ENCODE measurements at places on chromosomes 11 and 22.

DNA sequence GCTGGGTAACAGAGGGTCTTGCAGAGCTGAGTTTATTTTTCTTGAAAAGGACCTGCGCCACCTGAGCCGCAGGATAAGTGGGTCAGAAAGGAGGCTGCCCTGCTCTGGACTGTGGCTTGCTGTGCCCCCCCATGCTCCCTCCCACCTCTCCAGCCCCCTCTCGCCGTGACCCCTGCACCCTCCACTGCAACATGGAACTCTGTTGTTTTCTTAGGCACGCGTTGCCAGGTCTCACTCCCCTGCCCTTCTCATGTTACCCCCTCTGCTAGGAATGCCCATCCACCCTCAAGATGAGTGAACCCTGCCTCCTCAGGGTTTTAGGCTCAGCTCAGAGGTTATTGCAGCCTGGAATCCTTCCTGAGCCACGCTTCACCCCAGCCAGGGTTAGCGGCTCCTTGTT, 10.8 kb downstream of the ETS1 start:
- DNase-seq: no peak

DNA sequence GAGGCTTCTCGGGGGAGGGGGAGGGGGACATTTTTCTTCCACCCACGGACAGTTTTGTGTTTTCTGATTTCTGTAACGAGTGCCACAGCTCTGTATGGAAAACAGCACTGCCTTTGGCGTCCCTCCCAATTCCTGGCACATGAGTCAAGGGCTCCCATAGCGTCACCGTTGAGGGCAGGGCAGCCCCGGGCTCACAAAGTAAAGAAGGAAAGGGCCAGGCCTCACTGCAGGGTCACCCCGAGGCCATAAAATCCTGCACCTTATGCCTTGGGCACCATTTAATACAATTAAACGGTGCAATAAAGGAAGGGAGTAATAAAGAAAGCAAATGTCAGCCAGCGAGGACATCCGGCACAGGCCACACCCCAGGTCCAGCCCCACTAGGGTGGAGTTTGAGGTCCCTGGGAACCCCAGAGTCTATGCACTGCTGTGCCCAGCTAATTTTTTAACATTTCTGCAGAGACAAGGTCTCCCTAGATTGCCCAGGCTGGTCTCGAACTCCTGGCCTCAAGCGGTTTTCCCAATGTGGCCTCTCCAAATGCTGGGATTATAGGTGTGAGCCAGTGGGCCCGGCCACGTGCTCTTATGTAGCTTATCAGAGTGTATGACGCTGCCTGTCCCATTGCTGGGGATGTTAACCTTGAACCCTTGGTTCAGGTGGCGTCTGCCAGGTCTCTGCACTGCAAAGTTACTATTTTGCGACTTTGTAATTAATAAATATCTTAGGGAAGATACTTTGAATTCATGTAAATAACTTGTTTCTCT, 13.6 kb upstream of the MUC2 start:
- no peak for DNase-seq

GRCh38 chr11:75598264-75598663, 36.2 kb downstream of the SERPINH1 start:
- DNase-seq: no peak

- no peak for DNase-seq
These were observed 1127.1 kb upstream of the CNTN5 start for GRCh38 chr11:97893612-97894011.

GRCh38 chr11:75762885-75763284, 5.7 kb upstream of the DGAT2 start:
- DNase-seq: no peak

DNA sequence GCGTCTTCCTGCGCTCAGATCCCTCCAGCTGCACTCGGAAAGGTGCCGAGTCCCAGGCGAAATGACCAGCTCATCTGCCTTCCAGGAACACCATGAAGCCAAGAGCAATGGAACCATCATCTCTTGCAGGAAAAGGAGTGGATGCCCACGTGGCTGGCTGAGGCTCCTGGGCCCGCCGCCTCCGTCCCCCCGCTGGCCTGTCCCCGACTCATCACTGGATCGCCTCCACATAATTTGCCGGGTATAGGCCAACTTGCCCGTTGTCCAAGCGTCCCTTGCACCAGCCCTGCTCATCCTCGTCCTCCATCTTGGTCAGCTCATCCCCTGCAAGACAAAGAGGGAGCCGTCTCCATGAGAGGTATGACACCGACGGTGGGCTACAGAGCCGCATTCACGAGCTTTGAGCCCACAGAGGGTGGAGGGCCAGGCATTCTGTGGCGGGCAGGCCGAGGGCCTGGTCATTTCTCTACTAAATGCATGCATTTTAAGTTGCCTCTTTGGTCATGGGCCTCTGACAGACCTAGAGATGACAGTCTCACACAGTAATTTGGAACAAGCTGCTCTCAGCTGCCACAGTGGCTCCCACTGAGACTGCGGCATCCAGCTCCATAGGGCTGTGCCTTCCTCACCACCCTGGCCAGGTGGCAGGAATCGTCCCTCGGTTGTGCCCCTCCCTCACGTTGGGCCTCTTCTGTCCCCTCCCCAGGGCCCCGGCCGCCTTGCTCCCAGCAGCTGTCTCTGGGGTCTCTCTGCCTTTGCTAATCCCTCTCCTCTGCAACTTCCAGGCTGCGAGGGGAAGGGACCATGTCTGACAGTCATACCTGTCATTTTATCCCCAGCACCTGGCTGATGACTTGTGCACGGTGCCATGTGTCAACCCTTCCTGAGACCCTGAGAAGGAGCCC, 14.3 kb upstream of the ARFGAP3 start:
- DNase-seq: no peak

DNA sequence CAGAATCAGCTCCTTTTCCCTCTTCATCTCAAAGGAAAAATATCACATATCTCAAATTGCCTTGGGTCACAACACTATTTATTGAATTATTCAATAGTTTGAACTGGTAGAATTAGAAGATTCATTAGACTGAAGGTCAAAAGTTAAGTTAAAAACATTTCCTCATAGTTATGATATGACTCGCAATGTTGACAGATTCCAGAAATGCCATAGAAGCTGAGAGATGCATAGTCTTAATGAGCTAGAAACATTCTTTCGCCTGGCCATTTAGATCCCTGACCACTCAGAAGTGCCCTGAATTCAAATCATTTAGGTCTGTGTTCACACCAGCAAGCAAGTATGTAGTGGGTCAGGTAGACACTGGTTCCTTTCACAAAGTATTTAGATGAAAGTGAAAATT, 44.4 kb downstream of the FAT3 start:
- DNase-seq: no peak

GRCh38 chr22:19177164-19178064, 1.1 kb downstream of the SLC25A1 start:
- DNase-seq: no peak

- DNase-seq: no peak
These were observed 90.9 kb downstream of the NAV2 start for GRCh38 chr11:19803506-19803998.

DNA sequence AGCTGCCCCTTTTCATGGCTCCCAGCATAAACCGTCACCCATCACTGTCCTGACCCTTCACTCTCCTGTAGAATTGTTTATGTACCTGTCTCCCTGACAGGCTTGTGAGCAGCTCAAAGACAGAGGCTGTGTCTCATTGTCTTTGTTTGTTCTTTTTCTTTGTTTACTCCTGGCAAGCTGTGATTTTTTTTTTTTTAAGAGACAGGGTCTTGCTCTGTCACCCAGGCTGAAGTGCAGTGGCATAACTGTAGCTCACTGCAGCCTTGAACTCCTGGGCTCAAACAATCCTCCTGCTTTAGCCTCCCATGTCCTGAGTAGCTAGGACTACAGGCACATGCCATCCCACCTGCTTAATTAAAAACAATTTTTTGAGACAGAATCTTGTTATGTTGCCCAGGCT, 9.7 kb downstream of the ARHGAP1 start:
- DNase-seq: no peak

DNA sequence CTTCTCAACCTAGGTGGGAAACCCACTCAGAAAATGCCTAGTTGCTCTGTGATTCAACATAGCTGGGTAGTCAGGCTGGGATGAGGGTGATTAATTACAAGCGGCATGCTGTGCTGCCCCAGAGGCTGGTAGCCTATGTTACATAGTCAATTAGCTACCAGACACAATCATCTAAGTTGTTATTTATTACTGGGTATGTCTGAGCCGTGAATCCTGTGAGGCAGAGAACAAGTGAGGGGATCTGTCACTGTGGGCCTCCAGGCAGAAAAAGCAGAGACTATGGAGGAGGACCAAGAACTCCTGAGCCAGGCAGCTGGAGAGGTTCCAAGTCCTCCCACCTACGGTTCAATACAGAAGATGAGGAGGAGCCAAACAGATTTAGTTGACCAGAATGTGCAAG, 186.6 kb upstream of the BDNF start:
- DNase-seq: no peak

DNA sequence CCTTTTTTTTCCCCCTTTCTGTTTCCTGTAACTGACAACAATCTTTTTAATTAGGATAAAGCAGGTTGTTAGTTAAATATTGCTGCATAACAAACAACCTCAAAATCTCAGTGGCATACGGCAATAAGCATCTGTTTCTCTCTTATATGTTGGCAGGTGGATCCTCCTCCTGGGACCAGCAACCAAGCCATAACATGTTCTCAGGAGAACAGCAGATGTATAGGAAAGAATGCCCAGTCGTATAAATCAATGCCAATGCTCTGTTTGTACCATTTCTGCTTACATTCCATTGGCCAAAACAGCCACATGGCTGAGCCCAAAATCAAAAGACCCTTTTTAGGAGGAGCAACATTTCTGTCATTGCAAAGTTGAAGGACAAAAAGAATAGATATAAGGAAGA, 445.7 kb downstream of the AASDHPPT start:
- no peak for DNase-seq

GRCh38 chr11:112082729-112083128, 3.8 kb downstream of the TIMM8B start:
- DNase-seq: no peak

DNA sequence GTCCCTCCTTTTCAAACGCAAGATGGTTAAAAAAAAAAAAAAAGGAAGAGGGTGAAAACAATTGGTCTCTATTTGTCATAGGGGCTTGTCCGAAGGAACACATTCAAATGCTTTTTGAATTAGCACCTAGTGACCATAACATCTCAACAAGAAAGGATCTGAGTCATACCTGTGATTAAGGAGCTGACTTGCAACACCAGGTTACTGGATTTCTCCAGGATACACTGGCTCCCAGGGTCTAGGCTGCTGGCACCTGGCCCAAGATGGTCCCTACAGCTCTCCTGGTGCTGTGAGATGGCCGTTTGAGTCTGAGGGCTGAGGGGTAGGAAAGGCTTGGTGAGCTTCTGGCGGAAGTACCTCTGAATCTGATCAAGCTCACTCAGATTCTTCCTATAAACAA, 28.4 kb upstream of the UCP3 start:
- no peak for DNase-seq

GRCh38 chr11:38818720-38819119, 2220.7 kb upstream of the RAG2 start:
- no peak for DNase-seq

DNA sequence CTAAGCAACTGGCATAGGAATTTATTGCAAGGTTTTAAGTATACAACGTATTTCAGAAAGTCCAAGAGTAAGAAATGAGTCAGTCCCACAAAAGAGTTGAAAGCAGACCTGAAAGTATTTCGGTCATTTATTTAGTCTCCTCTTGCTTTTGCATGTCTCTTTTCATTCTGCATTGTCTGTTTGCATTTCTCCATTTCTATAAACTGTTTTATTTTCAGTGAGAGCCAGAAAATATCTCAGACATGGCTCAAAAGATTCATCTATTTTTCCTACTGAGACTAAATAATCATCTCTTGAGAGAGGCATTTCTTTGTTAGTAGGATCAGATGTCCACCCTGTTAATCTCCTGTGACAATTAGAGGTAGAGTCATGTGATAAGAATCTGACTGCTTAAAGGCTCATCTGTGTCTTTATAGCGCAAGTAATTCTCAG, 219.1 kb upstream of the CCDC179 start:
- no peak for DNase-seq

GRCh38 chr11:108733479-108734116, 68.7 kb downstream of the DDX10 start:
- DNase-seq: no peak

DNA sequence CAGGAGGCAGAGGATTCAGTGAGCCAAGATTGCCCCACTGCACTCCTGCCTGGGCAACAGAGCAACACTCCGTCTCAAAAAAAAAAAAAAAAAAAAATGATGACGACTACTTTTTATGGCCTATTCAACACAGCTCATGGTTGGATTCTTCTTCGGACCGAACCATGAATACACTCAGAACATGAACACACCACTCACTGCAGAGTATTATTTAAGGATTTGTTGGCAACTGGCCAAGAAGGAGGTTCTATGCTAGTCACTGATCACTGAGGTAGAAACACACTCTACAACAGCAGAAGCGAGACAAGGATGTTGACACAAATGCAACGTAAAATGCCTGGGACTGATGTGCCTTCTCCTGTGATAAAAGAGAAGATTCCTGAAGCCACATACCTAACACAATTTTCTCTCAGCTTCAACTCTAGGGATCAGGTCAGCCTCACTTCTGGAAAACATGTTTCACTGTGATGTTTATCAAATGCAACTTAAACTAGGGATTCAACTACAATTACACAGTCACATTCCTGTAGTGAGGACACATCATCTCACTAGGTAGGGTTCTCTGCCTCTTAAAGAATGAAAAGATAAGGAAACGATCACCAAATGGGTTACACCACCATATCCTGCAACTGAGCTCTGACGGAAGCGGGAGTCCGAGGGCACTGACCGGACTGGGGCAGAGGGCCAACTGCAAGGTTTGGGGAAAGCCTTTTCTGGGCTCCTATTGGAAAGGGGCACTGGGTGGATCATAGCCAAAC, 82.5 kb downstream of the SGSM3 start:
- DNase-seq: no peak

DNA sequence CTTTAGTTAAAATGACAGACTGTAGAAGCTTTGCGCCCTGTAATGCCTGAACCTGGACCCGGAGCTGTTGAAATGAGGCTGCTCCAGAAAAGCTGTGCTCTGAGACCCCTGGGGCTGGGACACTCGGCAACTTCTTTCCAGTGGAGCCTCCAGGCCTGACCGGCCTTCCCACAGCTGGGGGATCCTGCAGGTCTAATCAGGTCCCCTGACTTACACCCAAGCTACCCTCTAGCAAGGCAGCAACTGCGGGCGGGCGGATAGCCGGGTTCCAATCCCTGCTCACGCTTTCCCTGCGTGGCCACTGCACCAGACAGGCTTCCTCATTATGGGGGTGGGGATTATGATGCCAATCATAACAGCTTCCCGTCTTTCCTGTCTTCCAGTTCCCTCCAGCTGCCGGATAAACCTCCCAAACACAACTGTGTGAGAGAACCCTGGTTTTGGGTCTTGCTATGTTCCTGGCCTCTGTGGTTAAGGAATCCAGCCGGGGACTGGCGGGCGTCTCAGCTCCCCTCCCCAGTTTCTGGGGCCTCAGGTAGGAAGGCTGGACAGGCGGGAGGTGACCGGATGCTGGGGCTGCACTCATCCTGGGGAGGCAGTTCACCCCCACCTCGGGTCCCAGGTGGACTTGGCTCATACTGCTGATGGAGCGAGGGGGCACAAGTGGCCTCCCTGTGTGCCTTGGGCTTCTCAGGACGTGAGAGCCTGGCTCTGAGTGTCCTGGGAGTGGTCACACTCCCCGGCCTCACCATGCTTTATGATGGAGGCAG, 38.6 kb downstream of the PARVG start:
- DNase-seq: no peak

Measured in hematopoietic multipotent progenitor cell treated with erythropoietin and hydrocortisone succinate and interleukin-3 and kit ligand, for 15 days (in vitro differentiated cells).